Daoy (cell line): ENCODE measurements at places on chromosomes 2 and 18.

- DNase-seq = no peak
These were observed 243.4 kb downstream of the ZNF516 start for GRCh38 chr18:76251691-76252090.

GRCh38 chr2:132430895-132431294, 14.3 kb downstream of the GPR39 start:
- no peak for DNase-seq

DNA sequence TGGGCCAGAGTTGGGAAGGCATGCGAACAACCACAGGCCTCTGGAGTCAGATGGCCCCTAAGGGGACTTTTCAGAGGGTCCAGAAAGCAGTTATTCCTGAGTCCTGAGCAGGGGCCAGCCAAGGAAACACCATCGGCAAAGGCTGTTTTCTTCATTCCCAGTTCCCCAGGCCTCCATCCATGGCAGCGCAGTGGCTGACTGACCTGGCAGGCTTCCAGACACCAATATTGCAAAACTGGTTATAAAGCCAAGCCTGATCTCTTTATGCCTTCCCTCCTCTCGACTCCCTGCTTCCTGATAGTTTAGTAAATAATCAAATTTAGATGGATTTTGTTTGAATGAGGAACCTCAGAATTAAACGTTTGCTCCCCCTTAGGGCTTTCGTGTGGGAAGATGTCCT, 133.4 kb upstream of the ITGA6 start:
- DNase-seq = no peak

DNA sequence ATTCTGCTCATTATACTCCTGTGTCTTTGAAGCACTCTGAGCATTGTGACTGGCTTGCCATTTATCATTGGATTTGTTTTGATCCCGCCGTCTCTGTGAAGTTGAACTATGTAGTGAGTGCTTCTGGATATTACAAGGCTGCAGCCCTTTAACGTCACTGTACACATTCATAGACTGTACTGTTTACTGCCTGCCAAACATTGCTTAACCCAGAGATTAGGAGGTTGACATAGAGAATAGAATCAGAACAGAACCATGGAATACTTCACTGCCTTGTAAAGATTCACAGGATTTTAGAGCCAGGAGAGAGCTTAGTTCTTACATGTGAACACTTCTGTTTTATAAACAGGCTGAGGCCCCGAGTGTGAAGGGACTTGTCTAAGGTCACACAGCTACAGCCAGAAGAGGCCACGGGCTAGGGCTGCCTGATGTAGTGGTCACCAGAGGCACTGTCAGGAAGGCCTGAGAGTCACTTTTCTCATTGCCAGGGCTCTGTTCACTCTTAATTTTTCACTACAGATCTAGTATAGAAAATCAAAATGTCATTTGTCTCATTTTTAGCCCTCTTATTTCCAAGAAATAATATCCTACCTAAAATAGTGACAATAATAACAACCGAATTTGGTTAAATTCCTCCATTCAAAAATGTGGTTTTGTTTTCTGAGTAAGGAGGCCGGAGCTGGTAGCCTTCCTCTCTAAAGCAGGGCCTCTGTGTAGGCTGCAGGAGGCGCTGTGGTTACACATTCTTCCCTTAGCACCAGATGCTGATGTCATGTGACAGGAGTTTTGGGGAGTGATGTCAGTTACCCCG, 87.9 kb downstream of the UGGT1 start:
- DNase-seq = peak; percentile 48

- no peak for DNase-seq
These were observed 357.0 kb downstream of the GALNT13 start for GRCh38 chr2:154228566-154229280.

DNA sequence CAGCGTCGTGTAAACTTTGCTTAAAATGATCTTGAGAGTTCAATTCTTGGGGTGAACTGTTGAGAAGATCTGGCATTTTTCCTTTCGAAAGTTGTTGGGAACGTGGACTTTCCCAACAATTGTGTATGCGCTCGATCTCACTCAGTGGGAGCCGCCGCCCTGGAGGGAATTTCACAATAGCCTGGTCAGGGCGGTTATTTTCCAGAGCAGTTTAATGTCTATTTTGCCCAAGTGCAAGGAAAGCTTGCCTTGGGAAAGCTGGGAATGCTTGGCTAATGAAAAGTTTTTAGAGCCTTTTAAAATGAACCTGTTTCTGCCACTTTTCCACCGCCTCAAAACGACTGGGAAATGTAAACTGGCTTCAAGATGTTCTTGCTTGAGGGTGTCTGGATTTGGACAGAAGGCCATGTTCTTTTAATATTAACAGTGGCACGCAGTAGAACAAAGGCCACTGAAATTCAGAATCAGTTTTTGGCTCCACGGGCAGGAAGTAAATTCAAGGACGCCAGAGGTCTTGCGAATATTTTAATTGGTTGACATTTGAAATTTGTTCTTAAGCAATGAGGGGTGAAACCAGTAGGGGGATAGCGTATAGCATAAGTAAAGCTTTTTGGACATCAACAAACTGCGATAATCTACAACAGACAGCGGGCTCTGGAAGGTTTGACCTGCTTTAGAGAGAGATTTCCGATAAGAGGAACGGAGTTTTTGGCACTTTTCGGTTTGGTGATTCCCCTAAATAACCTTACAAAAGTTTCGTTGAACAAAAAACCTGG, 1.2 kb downstream of the CFLAR start:
- peak; percentile 74 for DNase-seq

DNA sequence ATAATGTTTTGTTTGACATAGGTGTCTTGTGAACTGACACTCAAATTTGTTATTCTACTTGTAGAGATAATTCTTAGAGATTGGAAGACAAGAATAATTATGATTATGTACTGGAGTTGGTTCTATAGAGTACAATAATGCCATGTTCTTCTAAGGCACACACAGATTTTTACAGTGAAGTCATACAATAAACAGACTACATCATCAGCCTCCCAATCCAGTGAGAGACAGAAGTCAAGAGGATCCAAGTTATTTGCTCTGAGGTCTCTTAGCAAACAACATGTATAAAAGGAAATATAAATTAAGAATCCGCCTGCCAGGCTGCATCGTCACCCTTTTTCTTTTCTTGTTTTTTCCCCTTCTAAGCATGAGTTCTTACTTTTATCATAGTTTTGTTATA, 613.5 kb upstream of the SETBP1 start:
- no peak for DNase-seq

GRCh38 chr2:96113951-96114350, 2.4 kb downstream of the ADRA2B start:
- DNase-seq = no peak

DNA sequence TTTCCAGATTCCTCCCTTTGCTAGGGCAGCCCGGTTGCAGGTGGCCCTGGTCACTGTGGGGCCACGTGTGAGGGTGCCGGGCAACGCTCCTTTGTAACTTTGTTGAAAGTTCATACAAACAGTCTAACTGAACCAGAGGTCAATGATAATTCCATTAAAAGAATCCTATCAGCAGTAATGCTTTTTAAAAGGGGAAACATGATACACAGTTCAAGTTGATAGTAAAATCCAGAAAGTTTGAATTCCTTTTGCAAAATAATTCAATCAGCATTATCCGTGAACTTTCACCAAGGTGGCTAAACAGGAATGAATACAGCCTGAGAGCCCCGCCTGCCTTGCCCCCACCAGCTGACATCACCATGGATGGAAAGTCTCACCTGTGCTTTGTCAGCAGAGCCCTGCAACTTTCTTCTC, 166.2 kb downstream of the ACKR3 start:
- no peak for DNase-seq

- no peak for DNase-seq
These were observed 63.7 kb upstream of the DNAJC10 start for GRCh38 chr2:182652326-182652725.
